Memory B cell (primary cell): ENCODE measurements at places on chromosomes 6 and 20.

DNA sequence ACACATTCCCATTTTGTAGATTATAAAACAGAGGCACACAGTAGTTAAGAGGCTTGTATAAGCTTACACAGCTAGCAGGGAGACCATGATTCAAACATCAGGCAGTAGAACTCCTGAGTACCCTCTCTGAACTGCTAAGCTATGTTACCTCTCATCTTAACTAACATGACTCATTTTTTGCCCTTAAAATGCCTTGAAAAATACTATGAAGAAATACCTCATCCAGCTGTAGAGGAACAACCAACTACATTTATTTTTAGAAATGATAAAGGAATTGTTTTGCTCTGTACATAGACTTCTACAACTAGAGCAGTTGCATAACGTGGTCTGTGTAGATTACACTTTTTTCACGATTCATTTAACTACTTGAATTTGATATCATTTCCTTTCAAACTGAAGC is 102.1 kb downstream of the FLRT3 start:
- no peak for DNase-seq

DNA sequence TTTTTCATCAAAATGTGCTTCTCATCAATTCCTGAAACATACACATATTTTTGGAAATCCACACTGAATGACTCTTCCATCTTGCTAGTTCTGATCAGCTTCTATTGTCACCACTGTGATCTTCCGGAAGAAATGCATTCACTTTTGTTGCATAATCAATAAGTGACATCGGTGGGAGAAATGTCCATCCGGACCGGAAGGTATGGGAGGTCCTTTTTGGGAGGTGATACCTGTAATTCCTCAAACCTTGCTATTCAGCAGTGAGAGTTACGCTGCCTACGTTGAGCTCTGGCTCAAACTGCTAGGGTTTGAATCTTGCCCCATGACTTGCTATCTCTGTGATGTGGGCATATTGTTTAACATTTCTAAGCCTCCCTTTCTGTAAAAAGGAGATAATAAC is 16.6 kb upstream of the TFB1M start:
- DNase-seq: no peak

GRCh38 chr20:9354579-9354978 is 159.8 kb upstream of the LAMP5 start:
- DNase-seq: no peak

DNA sequence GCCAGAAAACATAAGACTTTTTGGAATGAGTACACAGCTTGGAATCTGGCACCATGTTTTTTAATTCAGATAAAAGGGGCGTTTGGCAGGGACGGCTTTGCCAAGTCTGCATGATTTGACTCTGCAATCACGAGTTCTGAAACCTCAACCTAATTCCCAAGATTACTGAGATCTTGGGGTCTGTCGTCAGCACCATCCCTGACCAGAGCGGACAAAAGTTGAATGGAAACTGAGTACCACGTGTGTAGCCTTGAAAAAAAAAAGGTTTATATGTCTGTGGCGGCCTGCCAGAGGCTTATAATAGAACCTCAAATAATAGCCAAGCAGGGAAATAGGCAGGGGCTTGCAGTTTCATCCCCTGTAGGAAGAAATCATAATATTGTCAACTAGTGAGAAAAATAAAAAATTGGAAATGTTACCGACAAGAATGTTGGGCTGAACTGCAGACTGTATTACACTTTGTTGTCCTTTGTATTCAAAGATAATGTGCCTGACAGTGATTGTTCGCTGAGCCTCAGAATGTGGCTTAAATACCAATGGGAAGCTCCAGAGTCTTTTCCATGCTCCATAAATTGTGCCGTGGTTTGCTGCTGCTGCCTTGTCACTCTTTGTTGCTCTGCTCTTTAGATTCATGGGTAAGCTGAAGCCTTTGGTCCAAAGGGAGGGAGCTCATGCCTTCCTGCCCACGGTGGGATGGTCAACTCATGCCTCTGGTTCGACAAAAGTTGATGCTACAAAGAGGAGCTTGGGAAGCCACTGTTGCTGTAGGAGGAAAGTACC is 118.8 kb upstream of the ARID1B start:
- DNase-seq: no peak

DNA sequence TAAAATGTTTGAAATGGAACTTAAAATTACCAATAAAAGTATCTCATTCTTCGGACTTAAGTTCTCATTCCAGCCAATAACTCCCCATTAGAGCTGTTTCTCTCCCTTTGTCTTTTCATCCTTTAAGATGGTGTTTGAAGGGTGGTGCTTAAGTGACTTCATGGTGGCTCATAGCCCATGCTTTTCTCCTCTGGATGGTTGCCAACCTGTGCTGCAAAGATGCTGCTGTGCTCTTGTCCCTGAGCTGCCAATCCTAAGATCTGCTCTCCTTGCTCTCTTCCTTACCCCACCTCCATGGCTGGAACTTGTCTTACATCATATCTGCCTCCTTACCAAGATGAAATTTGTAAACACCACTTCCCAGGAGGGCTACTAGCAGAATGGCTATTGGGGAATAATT is 31.6 kb upstream of the PNRC1 start:
- no peak for DNase-seq

- DNase-seq: peak; percentile 18
Observed at GRCh38 chr6:16239798-16240123, 1.4 kb downstream of the GMPR start.

DNA sequence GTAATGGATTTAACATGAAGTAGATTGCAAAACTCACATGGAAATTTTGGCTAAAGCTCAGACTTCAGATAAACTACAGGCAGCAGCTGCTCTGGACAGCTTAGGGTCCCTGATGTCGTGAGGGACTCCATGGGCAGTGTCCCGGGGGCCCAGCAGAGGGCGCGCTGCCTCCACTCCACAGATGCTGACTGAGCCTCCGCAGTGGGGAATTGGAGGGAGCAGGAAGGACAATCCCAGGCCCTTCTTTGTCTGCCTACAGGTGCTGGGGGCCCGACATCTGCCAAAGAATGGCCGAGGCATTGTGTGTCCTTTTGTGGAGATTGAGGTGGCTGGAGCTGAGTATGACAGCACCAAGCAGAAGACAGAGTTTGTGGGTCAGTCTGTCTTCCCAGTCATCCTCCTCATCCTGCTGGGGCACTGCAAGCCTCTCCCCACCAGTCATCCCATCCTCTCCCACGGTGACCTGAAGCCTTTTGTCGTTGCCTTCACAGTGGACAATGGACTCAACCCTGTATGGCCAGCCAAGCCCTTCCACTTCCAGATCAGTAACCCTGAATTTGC is 35.9 kb downstream of the PLCG1 start:
- peak; percentile 59 for DNase-seq

DNA sequence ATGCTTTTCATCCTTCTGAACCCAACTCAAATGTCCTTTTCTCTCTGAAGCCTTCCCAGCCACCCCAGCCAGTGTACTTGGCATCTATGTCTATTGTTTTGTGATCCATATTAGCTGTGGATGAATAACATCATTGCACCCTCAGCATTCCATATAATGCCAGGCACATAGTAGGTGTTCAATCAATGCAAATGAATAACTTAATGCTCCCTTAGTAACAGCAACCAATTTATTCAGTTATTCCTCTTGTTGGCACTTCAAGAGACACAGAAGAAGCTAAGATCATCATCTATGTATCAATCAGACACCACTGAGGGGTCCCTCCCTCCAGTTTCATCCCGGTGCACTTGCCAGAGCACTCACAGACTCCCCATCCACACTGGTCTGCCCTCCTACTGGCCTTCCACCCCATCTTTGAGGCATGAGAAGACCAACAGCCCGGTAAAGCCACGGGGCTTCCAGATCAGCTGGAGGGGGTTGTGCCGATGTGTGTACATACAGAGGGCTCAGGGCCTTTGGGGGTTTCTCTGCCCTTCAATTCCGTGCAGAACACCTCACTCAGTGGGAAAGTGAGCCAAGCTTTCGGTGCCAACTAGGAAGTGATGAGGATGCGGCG is 2.4 kb upstream of the TAF8 start:
- no peak for DNase-seq

- no peak for DNase-seq
Observed at GRCh38 chr20:9214685-9215084, 145.8 kb downstream of the PLCB4 start.

DNA sequence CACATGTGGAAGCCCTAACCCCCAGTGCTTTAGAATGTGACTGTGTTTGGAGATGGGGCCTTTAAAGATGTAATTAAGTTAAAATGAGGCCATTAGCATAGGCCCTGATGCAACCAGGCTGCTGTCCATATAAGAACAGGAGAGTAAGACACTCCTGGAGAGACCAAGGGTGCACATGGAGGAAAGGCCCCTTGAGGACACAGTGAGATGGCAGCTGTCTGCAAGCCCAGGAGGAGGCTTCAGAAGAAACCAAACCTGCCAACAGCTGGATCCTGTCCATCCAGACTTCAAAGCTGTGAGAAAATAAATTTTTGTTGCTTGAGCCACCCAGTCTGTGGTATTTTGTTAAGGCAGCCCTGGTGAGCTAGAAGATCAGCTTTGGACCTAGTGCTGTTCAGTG is 16.8 kb upstream of the SNRPB2 start:
- no peak for DNase-seq

GRCh38 chr6:34517966-34518365 is 38.2 kb downstream of the SPDEF start:
- no peak for DNase-seq

- no peak for DNase-seq
Observed at GRCh38 chr6:157221817-157222175, 101.5 kb downstream of the TMEM242 start.

GRCh38 chr20:57921676-57922075 is 211.9 kb upstream of the PMEPA1 start:
- DNase-seq: no peak

DNA sequence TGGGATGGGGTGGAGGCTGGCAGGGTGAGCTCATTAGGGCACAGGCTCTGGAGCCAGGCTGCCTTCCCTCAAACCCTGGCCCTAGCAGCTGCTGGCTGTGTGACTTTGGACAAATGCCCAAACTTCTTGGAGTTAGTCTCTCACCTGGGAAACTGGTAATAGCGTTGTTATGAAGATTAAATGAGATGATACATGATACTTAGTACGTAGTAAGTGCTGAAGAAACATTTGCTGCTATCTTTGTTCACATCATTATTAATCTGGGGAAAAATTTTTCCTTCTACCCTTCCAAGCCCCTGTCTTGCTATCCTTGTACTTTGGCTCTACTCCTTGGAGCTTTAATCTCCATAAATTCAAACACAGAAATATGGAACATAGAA is 22.3 kb upstream of the PPARD start:
- no peak for DNase-seq

- no peak for DNase-seq
Observed at GRCh38 chr20:24608926-24609667, 139.7 kb downstream of the SYNDIG1 start.
